ENCODE measurements at places on chromosomes 4 and X. TPM values are rescaled to one million over a fixed set of nuclear protein-coding genes. Genes with fewer than 3 reads are reported as not detected.

The TXLNG gene
- total RNA-seq = 27.9 TPM

- H3K27ac ChIP-seq = no peak overlapping the region
- H3K36me3 ChIP-seq = no peaks in the 10 kb centered on the region
- peaks cover 3% of the 10 kb centered on the region for H3K4me1 ChIP-seq
- no peak for DNase-seq
These were observed 96.5 kb downstream of the NPNT start for GRCh38 chr4:105991726-105992125.

DNA sequence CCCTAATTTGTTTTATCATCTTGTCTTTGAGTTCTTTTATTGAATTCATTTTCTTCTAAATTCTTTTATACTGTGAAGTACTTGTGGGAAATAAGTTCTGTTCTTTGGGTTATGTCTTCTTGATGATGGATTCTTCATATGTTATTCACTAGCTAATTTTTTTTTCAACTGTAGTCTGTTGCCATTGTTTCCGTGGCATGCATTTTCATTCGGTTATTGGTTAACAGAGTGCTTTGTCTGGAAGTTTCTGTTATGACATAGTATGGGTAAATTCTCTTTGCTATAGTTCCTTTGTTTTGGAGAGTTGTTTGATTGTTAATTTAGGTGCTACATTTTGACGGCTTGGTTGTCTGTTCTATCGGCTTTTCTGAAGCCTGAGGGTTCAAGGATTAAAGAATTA lies 184.9 kb upstream of the AADAT start:
- H3K4me3 ChIP-seq = no peak overlapping the region
- H3K27ac ChIP-seq = no peak overlapping the region
- H3K27me3 ChIP-seq = no peaks in the 10 kb centered on the region
- no peak for DNase-seq
- no peaks in the 10 kb centered on the region for H3K4me1 ChIP-seq
- H3K36me3 ChIP-seq = no peaks in the 10 kb centered on the region

DNA sequence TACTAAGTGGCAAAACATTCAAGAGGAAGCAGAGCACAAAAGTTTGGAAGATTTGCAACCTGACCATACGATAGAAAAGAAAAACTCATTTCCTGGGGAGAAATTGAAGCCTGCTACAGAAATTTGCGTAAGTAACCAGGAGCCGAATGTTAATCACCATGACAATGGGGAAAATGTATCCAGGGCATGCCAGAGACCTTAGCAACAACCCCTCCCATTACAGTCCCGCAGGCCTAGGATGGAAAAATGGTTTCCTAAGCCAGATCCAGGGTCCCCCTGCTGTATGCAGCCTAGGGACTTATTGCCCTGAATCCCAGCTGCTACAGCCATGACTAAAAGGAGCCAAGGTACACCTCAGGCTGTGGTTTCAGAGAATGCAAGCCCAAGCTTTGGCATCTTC lies 472.2 kb upstream of the KLHL4 start:
- no peak overlapping the region for H3K27ac ChIP-seq
- no peak for DNase-seq

GRCh38 chr4:99574530-99575324 lies at the start of gene MTTP:
MTTP (plus strand) TSS chr4:99574824; CDS start chr4:99574910, 86 bp downstream.
- DNase-seq = no peak
- no peaks in the 10 kb centered on the region for H3K36me3 ChIP-seq
- no peak within 1 kb of the TSS for H3K4me3 ChIP-seq
- no peak within 1 kb of the TSS for H3K27ac ChIP-seq
- no peaks in the 10 kb centered on the region for H3K4me1 ChIP-seq
- H3K27me3 ChIP-seq = 0 out of 2 replicates have a peak, but pooled peaks cover 4% of the 10 kb centered on the region

GRCh38 chr4:38664706-38665401 lies 855 bp downstream of the KLF3 start:
- peak overlapping the region; percentile 98 for H3K27ac ChIP-seq
- no peak for DNase-seq
- peaks cover 38% of the 10 kb centered on the region for H3K4me1 ChIP-seq
- peak overlapping the region; percentile 92 for H3K4me3 ChIP-seq
- peaks cover 10% of the 10 kb centered on the region for H3K36me3 ChIP-seq
- no peaks in the 10 kb centered on the region for H3K27me3 ChIP-seq

GRCh38 chrX:69074726-69075125 lies 90.5 kb downstream of the PJA1 start:
- DNase-seq = no peak
- no peak overlapping the region for H3K27ac ChIP-seq
- H3K4me1 ChIP-seq = no peaks in the 10 kb centered on the region
- no peaks in the 10 kb centered on the region for H3K27me3 ChIP-seq
- no peaks in the 10 kb centered on the region for H3K36me3 ChIP-seq
